ENCODE measurements at places on chromosomes 12 and 14.

DNA sequence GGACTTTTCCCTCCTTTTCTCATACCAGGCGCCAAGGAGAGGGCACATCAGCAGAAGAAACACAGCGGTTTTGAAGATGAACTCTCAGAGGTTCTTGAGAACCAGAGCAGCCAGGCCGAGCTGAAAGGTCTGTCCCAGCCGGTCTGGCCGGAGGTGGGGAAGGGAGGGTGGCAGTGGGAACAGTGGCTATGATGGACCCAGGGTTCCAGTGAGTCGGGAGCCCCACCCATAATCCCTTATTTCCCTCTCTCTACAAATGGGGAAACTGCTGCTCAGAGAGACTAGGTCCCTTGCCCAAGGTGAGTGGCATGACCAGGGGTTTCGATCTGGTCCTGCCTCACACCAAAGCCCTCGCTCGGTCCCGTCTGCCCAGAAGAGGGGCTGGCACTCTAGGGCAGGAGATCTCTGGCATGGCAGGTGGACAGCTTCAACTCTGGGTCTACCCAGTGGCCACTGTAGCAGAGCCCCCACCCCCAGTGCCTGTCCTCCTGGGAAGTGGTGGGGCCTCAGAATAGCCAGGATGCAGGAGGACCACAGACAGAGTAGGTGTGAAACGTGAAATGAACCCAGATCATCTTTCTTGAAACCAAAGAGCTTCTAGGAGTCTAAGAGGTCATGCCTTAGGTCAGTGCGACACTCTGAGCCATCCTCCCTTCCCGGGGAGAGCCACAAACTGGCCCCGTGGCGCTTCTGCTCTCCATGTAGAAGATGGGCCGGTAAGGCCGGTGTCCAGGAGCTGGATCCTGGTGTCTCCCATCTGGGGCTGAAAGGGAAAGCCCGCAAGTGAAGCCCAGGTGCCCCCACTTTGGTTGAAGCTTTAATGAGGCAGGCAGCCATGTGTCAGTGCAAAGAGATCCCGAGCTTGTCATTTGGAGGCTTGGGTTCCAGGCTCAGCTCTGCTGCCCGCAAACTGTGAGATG is 7.0 kb downstream of the CHGA start:
- no peak for DNase-seq

- no peak for DNase-seq
These were observed 25.6 kb upstream of the FGF6 start for GRCh38 chr12:4471256-4471655.

GRCh38 chr12:22215467-22216253 is 118.8 kb downstream of the ST8SIA1 start:
- DNase-seq = no peak

DNA sequence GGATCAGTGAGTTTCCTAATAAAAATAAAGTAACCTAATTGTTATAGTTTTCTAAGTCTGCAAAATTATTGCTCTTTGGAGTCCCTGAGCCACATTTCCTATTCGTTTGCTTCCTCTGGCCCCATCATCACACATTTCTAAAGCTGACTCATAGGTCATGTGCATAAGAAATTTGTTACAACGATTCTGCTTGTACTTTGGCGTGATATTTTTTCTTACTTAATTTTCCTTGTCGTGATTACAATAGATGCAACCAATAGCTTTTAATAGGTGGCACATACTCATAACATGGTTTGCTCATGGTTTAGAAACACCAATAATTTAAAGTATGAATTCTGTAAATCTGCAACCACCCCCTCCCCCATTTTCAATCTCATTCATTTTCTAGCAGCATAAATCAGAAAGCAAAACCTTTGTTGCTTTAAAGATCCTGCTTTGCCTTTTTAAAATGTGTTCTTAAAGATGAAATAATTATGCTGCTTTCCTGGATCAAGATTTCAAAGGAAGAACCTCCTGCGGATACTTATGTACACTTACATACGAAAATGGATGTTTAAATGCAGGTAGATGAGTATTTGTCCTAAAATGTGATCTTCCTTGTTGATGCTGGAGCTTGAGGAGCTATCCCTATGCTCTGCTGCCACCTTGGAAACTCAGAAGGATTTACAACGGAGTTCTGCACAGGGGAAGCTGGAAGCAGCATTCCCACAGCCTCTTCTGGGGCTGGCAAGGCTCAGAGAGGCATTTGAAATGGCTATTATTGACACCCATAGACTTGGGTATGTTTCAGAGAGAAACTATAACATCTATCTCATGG is 1.7 kb upstream of the FLRT2 start:
- DNase-seq = no peak

DNA sequence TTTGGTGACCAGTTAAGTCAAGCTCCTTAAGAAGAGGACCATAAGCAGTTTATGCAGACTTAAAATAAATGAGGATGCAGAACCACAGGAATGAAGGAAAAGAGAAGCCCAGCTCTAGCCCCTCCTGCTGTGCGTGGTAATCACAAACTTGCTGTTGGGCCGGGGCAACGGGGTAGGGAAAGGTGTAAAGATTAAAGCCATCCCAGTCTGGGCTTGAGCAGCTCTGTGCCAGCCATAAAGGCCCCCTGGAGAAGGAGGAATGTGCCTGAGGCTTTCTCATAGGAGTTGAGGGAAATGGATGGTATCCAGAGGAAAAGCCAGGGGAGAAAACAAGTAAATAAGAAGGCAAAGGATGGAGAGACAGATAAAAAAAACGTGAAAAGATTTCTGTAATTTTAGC is 25.1 kb downstream of the TEP1 start:
- no peak for DNase-seq

DNA sequence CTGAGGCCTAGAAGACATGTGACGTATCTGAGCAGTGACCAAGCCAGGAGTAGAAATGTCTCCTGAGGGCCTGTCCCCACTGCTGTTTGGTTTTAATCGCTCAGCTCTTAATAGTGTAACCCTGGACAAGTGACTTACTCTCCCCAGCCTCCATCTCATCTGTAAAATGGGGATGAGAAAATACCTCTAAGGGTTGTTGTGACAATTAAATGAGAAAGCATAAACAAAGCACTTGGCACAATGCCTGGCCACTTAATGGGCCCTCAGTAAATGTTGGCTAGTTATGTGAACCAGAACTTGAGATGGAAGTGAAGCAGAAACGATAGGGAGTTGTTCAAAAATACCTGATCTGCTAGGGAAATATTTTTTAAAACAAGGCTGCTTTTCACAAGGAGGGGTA is 58.2 kb downstream of the HMGA2 start:
- no peak for DNase-seq

DNA sequence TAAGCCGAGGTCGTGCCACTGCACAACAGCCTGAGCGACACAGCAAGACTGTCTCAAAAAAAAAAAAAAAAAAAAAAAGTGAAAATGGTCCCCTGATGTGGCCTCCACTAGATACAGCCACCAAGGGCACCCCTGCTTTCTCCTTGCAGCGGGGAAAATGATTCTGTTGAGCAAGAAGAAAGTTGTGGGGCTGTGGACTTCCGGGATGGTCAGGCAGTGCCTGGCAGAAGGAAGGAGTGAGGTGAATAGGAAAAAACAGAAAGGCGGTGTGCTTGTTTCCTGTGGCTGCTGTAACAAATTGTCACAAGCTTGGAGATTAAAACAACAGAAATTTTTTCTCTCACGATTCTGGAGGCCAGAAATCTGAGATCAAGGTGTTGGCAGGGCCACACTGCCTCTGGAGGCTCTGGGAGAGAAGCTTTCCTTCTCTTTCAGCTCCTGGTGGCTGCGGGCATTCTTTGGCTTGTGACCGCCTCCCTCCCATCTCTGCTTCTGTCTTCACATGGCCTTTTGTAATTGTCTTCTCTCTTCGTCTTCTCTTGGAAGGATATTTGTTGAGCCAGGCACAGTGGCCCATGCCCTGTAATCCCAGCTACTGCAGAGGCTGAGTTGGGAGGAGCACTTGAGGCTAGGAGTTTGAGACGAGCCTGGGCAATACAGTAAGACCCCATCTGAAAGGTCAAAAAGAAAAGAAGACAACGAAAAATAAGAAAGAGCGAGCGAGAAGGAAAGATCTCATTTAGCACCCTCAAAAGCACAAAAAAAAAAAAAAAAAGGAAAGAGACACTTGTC is 116.6 kb upstream of the MED13L start:
- no peak for DNase-seq

GRCh38 chr12:131061041-131061806 is 107.5 kb downstream of the ADGRD1 start:
- no peak for DNase-seq
